Heart left ventricle (tissue), 16 donors: ENCODE measurements at places on chromosomes 7 and 10.

- DNase-seq: no peak
Measured at GRCh38 chr7:30389791-30390190, 88.8 kb downstream of the NOD1 start.

GRCh38 chr10:9898633-9899395 is 1118.9 kb upstream of the CELF2 start:
- DNase-seq: no peak

- no peak for DNase-seq
Measured at GRCh38 chr7:64863021-64863420, 40.1 kb upstream of the ZNF273 start.

- no peak for DNase-seq
Measured at GRCh38 chr10:99981581-99982199, 28.1 kb downstream of the DNMBP start.
